Ecto neural progenitor cell (in vitro differentiated cells): ENCODE measurements at places on chromosomes 2 and 18.

GRCh38 chr2:46461011-46461674 lies 18.2 kb upstream of the TMEM247 start:
- peak; percentile 85 for DNase-seq

DNA sequence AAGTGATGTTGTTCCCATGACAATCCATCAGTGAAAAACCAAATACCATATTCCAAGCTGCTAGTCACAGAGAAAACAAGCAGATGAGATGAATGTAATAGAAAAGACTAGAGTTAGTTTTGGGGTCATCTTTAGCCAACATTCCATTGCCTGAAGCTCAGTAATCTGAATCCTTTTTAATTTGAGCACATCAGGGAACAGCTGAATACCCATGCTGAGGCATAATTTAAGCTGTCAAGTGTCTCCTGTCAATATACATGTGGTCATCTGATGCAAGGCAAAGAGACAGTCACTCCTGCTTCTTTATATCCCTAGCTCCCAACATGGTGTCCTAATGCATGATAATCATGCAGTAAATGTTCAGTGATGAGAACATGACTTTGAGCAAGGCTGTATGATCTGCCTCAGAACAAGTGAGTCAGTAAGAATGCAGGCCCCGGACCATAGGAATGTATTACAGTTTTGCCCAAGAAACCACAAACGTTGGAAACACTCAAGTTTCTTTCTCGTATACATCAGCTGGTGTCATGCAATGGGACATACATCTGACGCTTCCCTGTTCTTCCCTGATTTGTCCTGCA lies 48.0 kb downstream of the CDK15 start:
- no peak for DNase-seq

DNA sequence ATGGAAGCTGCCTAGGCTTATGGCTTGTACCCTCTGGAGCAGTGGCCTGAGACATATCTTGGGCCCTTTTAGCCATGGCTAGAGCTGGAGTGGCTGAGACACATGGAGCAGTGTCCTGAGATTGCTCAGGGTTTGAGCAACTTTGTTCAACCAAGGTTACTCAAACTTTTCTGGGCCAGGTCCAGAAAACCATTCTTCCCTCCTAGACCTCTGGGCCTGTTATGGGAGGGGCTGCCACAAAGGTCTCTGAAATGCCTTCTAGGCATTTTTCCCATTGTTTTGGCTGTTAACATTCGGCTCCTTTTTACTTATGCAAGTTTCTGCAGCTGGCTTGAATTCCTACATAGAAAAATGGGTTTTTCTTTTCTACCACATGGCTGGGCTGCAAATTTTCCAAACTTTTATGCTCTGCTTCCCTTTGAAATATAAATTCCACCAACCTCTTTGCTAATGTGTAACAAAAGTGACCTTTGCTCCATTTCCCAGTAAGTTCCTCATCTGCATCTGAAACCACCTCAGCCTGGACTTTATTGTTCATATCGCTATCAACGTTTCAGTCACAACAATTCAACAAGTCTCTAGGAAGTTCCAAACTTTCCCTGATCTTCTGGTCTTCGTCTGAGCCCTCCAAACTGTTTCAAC lies 84.9 kb upstream of the MAP4K3 start:
- DNase-seq = no peak

GRCh38 chr2:60548845-60549237 lies 4.6 kb downstream of the BCL11A start:
- no peak for DNase-seq

GRCh38 chr18:39951142-39951720 lies 2003.8 kb upstream of the PIK3C3 start:
- no peak for DNase-seq

- no peak for DNase-seq
These were observed 90.3 kb upstream of the TFPI start for GRCh38 chr2:187644486-187644885.

DNA sequence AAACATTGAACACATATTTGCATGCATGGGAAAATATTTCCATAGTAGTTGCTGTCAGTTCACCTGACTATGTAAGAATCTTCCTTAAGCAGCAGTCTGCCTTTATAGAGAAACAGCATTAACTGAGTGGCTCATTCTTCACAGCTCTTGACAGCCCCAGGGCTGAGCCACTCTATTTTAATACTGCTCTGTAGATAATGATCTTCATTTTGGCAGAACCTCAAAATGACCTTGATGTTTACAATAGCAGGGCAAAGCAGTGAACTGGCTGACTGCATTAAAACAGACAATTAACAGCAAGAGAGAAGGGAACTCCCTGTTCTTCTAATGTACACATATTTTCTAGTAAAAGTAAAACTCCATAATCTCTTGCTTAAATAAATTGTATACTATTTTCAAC lies 580.6 kb upstream of the SOX11 start:
- DNase-seq = no peak

DNA sequence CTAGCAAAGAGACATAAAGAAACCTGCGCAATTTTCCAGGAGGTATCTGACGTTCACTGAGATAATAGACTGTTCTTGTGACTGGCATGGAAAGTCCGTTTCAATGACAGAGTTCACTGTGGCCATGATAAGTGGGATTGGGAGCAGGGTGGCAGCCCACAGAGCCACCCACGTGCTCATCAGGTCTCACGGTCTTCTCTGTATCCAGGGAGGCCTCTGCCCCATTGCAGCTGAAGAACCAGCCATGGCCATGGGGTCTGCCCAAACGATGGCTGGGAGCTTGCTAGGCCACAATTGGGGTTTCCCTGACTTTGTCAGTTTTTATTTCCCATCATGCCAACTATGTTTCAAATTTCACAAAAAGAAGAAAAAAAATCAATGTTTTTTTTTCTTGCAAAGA lies 57.2 kb downstream of the PDCL3 start:
- peak; percentile 1 for DNase-seq

DNA sequence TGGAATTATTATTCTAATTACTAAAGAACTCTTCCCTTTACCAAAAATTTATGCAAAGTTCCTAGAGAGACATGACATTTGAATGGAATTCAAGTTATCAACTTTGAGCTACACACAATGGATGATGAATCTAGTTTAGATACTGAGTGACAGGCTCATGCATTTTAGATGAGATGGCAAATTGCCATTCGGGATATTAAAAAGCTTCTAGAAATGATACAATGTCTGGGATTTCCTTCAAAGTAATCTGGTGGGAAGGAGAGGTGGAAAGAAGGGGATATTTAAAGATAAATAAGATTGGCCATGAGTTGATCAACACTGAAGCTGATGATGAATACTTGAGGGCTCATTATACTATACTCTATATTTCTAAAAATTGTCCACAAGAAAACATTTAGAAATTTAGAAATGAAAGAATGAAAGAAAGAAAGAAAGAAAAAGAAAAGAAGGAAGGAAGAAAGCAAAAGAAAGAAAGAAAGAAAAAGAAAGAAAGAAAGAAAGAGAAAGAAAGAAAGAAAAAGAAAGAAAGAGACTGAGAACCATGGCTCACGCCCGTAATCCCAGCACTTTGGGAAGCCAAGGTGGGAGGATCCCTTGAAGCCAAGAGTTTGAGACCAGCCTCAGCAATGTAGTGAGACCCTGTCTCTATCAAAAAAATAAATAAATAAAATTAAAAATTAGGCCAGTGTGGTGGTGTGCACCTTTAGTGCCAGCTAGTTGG lies 62.6 kb upstream of the NEDD4L start:
- no peak for DNase-seq

GRCh38 chr2:12321886-12322285 lies 394.9 kb upstream of the TRIB2 start:
- DNase-seq = no peak

- DNase-seq = no peak
These were observed 309.4 kb downstream of the PTPRM start for GRCh38 chr18:7876354-7877104.

- no peak for DNase-seq
These were observed 298.2 kb downstream of the CNTNAP5 start for GRCh38 chr2:124323321-124323720.

DNA sequence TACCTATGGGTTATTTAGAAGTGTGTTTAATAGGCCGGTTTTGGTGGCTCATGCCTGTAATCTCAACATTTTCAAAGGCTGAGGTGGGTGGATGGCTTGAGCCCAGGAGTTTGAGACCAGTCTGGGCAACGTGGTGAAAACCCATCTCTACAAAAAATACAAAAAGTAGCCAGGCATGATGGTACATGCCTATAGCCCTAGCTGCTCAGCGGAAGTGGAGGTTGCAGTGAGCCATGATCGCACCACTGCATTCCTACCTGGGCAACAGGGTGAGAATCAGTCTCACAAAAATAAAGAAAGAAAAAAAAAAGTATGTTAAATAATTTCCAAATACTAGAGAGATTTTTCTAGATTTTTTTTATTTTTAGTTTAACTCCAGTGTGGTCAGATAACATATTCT lies 316.0 kb downstream of the KIAA1328 start:
- no peak for DNase-seq

- no peak for DNase-seq
These were observed 213.0 kb upstream of the TMEFF2 start for GRCh38 chr2:192407692-192408091.
